Epithelial cell of alveolus of lung (primary cell): ENCODE measurements at places on chromosomes 2 and 18. TPM values are rescaled to one million over a fixed set of nuclear protein-coding genes. Genes with fewer than 3 reads are reported as not detected.

MOGAT1 gene
- total RNA-seq, result not detected in 2 replicates

RNU2-63P gene
- not detected in 2 replicates for total RNA-seq

ANKRD44 gene
- 2.0 and 3.1 TPM in 2 replicates for total RNA-seq

MSGN1 gene
- not detected in 2 replicates for total RNA-seq

CAPN13 gene
- under 0.01 TPM in 1 of 2 replicates, not detected in the other for total RNA-seq

MC2R gene
- total RNA-seq, result not detected in 2 replicates

DOCK10 gene
- 5.3 and 11.4 TPM in 2 replicates for total RNA-seq

GTF2A1L gene
- total RNA-seq, result 0.13 and 1.5 TPM in 2 replicates

MYO1B gene
- total RNA-seq, result 46.2 and 72.1 TPM in 2 replicates

L3MBTL4 gene
- total RNA-seq, result 0.24 and 1.3 TPM in 2 replicates

LRATD1 gene
- total RNA-seq, result 0.64 and 3.5 TPM in 2 replicates

DHRS9 gene
- 0.24 and 0.65 TPM in 2 replicates for total RNA-seq

NYAP2 gene
- under 0.01 TPM in 1 of 2 replicates, not detected in the other for total RNA-seq

IL1B gene
- total RNA-seq, result 1.4 and 69.0 TPM in 2 replicates

LGALSL gene
- total RNA-seq, result 3.4 and 17.7 TPM in 2 replicates

ESPNL gene
- 0.39 and 2.9 TPM in 2 replicates for total RNA-seq

LCT gene
- total RNA-seq, result under 0.01 and 0.08 TPM in 2 replicates

GYPC gene
- 93.2 and 195 TPM in 2 replicates for total RNA-seq

GRHL1 gene
- 0.16 and 0.65 TPM in 2 replicates for total RNA-seq

PSMA8 gene
- not detected in 2 replicates for total RNA-seq

SIX2 gene
- total RNA-seq, result 0.13 and 0.72 TPM in 2 replicates

NAB1 gene
- 25.8 and 49.3 TPM in 2 replicates for total RNA-seq

CHRND gene
- 2.7 TPM in 1 of 2 replicates, not detected in the other for total RNA-seq

CERKL gene
- total RNA-seq, result not detected in 2 replicates

DYNAP gene
- not detected in 2 replicates for total RNA-seq

G6PC2 gene
- not detected in 2 replicates for total RNA-seq

PLGLB1 gene
- 0.13 and 1.2 TPM in 2 replicates for total RNA-seq

POTEI gene
- not detected in 2 replicates for total RNA-seq

NAT8 gene
- total RNA-seq, result not detected in 2 replicates

CCDC102B gene
- 12.8 and 18.3 TPM in 2 replicates for total RNA-seq

DYTN gene
- not detected in 2 replicates for total RNA-seq

CCDC88A gene
- 25.2 and 37.0 TPM in 2 replicates for total RNA-seq

KYNU gene
- 4.4 and 25.7 TPM in 2 replicates for total RNA-seq

ZAP70 gene
- not detected in 2 replicates for total RNA-seq

MTA3 gene
- 16.4 and 27.5 TPM in 2 replicates for total RNA-seq

DGUOK gene
- total RNA-seq, result 92.9 and 97.2 TPM in 2 replicates

SLC23A3 gene
- total RNA-seq, result 1.4 TPM in 1 of 2 replicates, not detected in the other

RNF25 gene
- total RNA-seq, result 24.0 and 24.7 TPM in 2 replicates

UGT1A10 gene
- not detected in 2 replicates for total RNA-seq

DIPK1C gene
- not detected in 2 replicates for total RNA-seq

APOB gene
- total RNA-seq, result under 0.01 TPM in 1 of 2 replicates, not detected in the other

MARCHF4 gene
- total RNA-seq, result under 0.01 and 1.0 TPM in 2 replicates

CFAP210 gene
- not detected in 2 replicates for total RNA-seq

AQP12A gene
- not detected in 2 replicates for total RNA-seq

FNDC4 gene
- 10.4 and 20.9 TPM in 2 replicates for total RNA-seq

DOK6 gene
- total RNA-seq, result 0.65 and 14.9 TPM in 2 replicates

GPAT2 gene
- 0.08 and 4.9 TPM in 2 replicates for total RNA-seq

CNDP1 gene
- total RNA-seq, result not detected in 2 replicates

NPPC gene
- not detected in 2 replicates for total RNA-seq

LRRTM4 gene
- total RNA-seq, result not detected in 2 replicates

GAREM1 gene
- 5.7 and 6.2 TPM in 2 replicates for total RNA-seq
